ENCODE measurements at places on chromosomes 2 and 18. TPM values are rescaled to one million over a fixed set of nuclear protein-coding genes. Genes with fewer than 3 reads are reported as not detected.

GRCh38 chr2:12588986-12589385, 127.8 kb upstream of the TRIB2 start:
- H3K4me3 ChIP-seq, result no peak overlapping the region
- no peak overlapping the region for H3K27ac ChIP-seq
- peaks cover 22% of the 10 kb centered on the region for H3K4me1 ChIP-seq
- no peak for DNase-seq
- H3K36me3 ChIP-seq, result no peaks in the 10 kb centered on the region
- H3K27me3 ChIP-seq, result no peaks in the 10 kb centered on the region

- H3K36me3 ChIP-seq, result peaks cover 35% of the 10 kb centered on the region
- no peaks in the 10 kb centered on the region for H3K27me3 ChIP-seq
- peaks cover under 1% of the 10 kb centered on the region for H3K4me1 ChIP-seq
- no peak for DNase-seq
- H3K4me3 ChIP-seq, result no peak overlapping the region
- no peak overlapping the region for H3K27ac ChIP-seq
Measured at GRCh38 chr2:148781544-148781943, 93.5 kb upstream of the KIF5C start.

SUMO1 gene
- 119 TPM for total RNA-seq

- DNase-seq, result no peak
- H3K4me3 ChIP-seq, result no peak overlapping the region
- H3K27ac ChIP-seq, result peak overlapping the region; percentile 54
- H3K36me3 ChIP-seq, result peaks cover 53% of the 10 kb centered on the region
Measured at GRCh38 chr2:85628658-85629057, 12.7 kb downstream of the USP39 start.

IL1RN gene
- total RNA-seq, result 9.8 TPM

DNA sequence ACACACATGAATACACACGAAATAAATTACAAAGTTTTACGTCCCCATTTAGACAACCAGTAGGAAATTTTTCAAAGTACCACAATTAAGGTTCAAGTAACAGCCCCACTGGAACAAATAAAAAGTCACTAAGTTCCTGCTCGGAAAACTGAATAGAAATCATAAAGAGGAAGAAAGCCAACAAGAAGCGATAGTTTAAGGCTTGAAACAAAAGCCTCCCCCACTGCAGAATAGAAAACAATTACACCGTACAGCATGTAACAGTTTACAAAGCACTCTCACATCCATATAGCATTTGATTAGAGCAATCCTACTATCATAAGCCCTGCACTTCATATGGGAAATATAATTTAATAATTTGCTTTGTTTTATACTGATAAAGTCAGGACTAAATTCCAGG, 15.5 kb downstream of the KLF7 start:
- H3K4me3 ChIP-seq, result no peak overlapping the region
- H3K27ac ChIP-seq, result no peak overlapping the region
- peaks cover 69% of the 10 kb centered on the region for H3K4me1 ChIP-seq

- H3K27ac ChIP-seq, result peak overlapping the region; percentile 99
- H3K36me3 ChIP-seq, result peaks cover 12% of the 10 kb centered on the region
- peak overlapping the region; percentile 75 for H3K4me3 ChIP-seq
- H3K4me1 ChIP-seq, result peaks cover 77% of the 10 kb centered on the region
Measured at GRCh38 chr2:196263181-196263747, 91.9 kb upstream of the STK17B start.

GRCh38 chr18:79300413-79300812, 95.3 kb upstream of the NFATC1 start:
- no peaks in the 10 kb centered on the region for H3K4me1 ChIP-seq
- H3K27ac ChIP-seq, result no peak overlapping the region
- no peak overlapping the region for H3K4me3 ChIP-seq
- no peak for DNase-seq
- H3K36me3 ChIP-seq, result peaks cover 4% of the 10 kb centered on the region

- peak; percentile 13 for DNase-seq
- H3K27ac ChIP-seq, result no peak overlapping the region
- peak overlapping the region; percentile 88 for H3K4me3 ChIP-seq
- H3K36me3 ChIP-seq, result no peaks in the 10 kb centered on the region
Measured at GRCh38 chr18:67517444-67517765, 885 bp upstream of the DSEL start.

LRRC30 gene
- total RNA-seq, result not detected

DNA sequence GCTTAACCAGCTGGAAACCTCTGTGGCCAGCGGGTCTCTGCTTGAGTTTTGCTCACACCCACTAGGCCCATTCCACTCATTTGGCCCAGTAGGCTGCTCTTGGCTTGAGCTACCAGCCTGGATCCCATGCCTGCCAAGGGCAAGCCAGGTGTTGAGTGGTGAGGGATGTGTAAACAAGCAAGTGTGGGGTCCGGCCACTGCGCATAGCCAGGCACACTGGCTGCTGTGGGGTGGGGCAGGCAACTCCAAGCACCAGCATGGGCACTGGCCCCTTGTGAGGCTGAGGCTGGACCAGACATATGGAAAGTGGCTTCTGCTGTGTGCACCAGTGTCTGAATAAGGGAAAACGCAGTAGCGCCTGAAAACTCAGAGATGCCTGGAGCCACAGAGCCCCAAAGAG, 732.7 kb downstream of the NR4A2 start:
- H3K27ac ChIP-seq, result no peak overlapping the region
- H3K36me3 ChIP-seq, result no peaks in the 10 kb centered on the region
- H3K4me3 ChIP-seq, result no peak overlapping the region
- no peaks in the 10 kb centered on the region for H3K27me3 ChIP-seq
- no peak for DNase-seq

DNA sequence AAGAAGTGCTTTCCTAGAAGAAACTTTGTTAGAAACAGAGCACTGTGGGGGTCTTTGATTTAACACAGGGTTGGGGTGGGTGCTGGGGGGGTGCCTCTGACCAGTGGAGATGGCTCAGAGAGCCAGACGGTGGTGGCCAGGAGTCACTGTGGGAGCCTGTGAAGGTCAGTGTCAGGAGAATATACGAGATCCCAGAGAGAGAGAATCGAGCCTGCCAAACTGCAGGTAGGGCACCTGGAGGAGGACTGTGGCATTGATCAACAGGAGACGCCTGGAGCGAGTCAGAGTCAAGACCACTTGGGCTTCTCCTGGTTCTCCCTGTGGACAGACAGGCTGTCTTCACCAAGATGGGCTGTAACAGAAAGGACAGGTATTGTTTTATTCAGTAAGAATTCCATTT, 136.5 kb upstream of the TWIST2 start:
- no peaks in the 10 kb centered on the region for H3K4me1 ChIP-seq
- peaks cover 13% of the 10 kb centered on the region for H3K27me3 ChIP-seq
- H3K36me3 ChIP-seq, result no peaks in the 10 kb centered on the region
- H3K4me3 ChIP-seq, result no peak overlapping the region

KCNIP3 gene
- not detected for total RNA-seq

ABCB11 gene
- not detected for total RNA-seq

- no peak for DNase-seq
- H3K4me3 ChIP-seq, result no peak overlapping the region
- no peaks in the 10 kb centered on the region for H3K27me3 ChIP-seq
- H3K27ac ChIP-seq, result no peak overlapping the region
- H3K36me3 ChIP-seq, result no peaks in the 10 kb centered on the region
Measured at GRCh38 chr18:57930476-57930875, 113.5 kb upstream of the NEDD4L start.

DNA sequence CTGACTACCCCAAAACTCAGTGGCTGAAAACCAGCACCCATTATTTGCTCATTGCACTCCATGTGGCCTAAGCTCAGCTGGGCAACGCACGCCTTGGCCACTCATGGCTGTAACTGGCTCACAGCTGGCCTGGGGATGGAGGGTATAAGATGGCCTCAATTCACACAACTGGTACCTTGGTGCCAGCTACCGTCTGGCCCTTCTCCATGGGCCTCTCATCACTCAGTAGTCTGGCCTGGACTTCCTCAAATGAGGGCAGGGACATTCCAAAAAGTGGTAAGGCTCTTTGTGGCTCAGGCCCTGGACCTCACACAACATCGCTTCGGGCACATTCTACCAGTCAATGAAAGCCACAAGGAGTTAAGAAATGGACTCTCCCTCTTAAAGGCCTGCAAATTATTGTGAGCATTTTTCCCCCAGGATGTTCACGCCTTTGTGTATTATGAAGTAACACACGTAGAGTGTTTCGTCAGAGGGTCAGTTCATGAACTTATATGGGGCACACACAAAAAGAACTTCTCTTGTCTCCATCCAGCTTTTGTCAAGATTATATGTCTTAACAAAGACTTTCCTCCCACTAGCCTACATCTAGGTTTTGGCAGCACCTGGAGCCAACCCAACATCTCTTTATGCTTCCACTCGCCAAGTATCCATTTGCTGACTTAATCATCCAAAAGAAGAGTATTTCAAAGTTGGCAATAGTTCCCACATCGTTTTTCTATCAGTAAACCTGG, 145.2 kb downstream of the CCBE1 start:
- peaks cover 1% of the 10 kb centered on the region for H3K27me3 ChIP-seq
- no peak overlapping the region for H3K4me3 ChIP-seq
- no peaks in the 10 kb centered on the region for H3K4me1 ChIP-seq
- DNase-seq, result no peak
- H3K36me3 ChIP-seq, result no peaks in the 10 kb centered on the region
- no peak overlapping the region for H3K27ac ChIP-seq

GRCh38 chr2:106189764-106190468, 4.2 kb downstream of the UXS1 start:
- peaks cover 21% of the 10 kb centered on the region for H3K36me3 ChIP-seq
- no peaks in the 10 kb centered on the region for H3K27me3 ChIP-seq
- DNase-seq, result no peak
- no peak overlapping the region for H3K27ac ChIP-seq

- peaks cover 38% of the 10 kb centered on the region for H3K27me3 ChIP-seq
- H3K4me3 ChIP-seq, result no peak overlapping the region
- no peak overlapping the region for H3K27ac ChIP-seq
- peaks cover 9% of the 10 kb centered on the region for H3K36me3 ChIP-seq
- peaks cover 10% of the 10 kb centered on the region for H3K4me1 ChIP-seq
Measured at GRCh38 chr18:9869715-9870430, 15.9 kb upstream of the TXNDC2 start.

DNA sequence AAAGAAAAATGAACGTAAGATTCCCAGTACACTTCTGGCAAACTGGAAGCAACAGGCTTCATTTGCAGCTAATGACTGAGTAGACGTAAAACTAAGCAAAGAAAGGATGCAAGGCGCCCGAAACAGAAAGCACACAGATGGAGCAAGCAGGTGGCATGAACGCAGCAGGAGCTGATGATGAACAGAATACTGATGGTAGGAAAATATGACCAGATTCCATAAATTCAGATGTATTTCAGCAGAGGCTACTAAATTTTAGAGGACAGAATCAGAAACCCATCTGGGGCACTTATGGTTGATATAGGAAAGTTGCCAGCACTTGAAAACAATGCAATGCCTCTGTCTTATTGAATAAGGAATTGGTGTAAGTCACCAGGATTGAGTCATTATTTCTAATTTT, 658.7 kb upstream of the LINC00305 start:
- no peak for DNase-seq
- H3K27ac ChIP-seq, result no peak overlapping the region
- no peaks in the 10 kb centered on the region for H3K36me3 ChIP-seq
- no peak overlapping the region for H3K4me3 ChIP-seq
- H3K27me3 ChIP-seq, result no peaks in the 10 kb centered on the region
- H3K4me1 ChIP-seq, result no peaks in the 10 kb centered on the region

DNA sequence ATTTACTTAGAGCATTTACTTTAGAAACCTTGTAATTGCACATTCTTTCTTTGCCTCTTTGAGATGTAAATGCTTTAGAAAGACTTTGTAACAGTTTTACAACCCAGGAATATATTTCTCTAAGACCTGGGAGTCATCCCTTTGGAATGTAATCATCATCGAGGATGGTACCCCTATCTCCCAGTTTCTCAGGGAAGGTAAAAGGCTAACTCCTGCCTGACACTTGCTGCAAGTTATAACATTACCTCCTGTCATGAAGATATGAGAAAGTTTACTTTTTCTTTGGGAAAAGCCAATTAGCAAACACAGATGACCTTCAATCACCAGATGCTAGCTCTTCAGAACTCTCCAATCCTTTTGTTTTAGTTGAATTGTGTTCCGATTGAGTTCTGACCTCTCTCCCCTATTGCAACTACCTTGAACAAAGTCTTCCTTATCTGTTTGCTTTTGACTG, 420.3 kb upstream of the FSIP2 start:
- no peaks in the 10 kb centered on the region for H3K36me3 ChIP-seq
- no peak for DNase-seq
- no peak overlapping the region for H3K27ac ChIP-seq
- no peak overlapping the region for H3K4me3 ChIP-seq
- no peaks in the 10 kb centered on the region for H3K4me1 ChIP-seq
- H3K27me3 ChIP-seq, result no peaks in the 10 kb centered on the region

IL36B gene
- total RNA-seq, result not detected

ABCG8 gene
- total RNA-seq, result not detected

DNA sequence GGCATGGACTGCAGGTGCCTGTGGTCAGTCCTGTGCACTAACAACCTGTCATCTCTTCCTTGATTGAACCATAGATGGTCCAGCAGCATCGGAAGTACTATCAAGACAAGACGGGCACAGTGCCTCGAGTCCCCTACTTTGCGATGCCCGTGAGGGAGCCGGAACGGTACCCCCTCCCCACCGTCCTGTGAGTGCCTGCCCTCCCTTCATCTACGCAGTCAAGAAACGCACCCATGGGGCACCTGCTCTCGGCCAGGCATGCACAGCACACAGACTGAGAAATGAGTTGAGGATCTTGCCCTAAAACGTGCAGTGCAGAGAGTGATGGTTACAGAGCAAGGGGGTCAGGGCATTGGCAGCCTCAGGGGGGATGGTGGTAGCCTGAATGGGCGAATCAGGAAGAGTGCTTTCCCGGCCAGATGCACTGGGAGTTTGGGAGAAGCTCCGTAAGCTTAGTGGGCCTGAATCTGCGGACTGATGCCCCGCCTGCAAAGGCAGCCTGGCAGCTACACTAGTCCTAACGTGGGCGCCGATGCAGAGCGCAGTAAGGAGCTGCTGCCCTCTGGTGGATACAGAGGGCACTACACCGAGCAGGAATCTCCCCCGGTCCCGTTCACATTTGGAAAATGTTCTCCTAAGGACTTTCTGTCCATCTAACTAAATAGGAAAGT, 63.6 kb downstream of the CIB4 start:
- H3K4me3 ChIP-seq, result no peak overlapping the region
- peaks cover 10% of the 10 kb centered on the region for H3K27me3 ChIP-seq
- H3K36me3 ChIP-seq, result no peaks in the 10 kb centered on the region

- DNase-seq, result no peak
- peaks cover 6% of the 10 kb centered on the region for H3K36me3 ChIP-seq
- H3K4me3 ChIP-seq, result no peak overlapping the region
- H3K27ac ChIP-seq, result no peak overlapping the region
Measured at GRCh38 chr2:36918307-36918706, 48.0 kb downstream of the STRN start.
